RWPE1 (cell line): ENCODE measurements at places on chromosomes 11 and 22.

GRCh38 chr11:27159335-27159679, 118.7 kb downstream of the BBOX1 start:
- DNase-seq: no peak

- peak; percentile 77 for DNase-seq
These were observed 3.9 kb downstream of the JOSD1 start for GRCh38 chr22:38696606-38697424.

DNA sequence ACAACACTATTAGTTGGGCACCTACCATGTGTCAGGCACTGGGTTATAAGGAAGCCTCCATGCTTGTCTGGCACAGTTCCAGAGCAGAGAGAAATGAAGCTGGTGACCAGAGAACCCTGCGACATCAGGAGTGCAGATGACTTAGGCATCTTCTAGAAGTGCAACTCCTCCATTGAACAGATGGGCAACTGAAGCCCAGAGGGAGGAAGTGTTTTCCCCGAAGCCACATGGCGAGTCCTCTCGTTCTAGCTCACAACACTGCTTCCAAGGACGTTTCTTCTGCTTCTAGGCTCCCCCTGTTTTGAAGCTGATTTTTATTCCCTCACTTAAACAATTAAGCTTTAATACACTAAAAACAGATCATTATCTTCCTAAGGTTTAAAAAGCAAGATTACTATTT, 109.8 kb upstream of the SYT13 start:
- no peak for DNase-seq

DNA sequence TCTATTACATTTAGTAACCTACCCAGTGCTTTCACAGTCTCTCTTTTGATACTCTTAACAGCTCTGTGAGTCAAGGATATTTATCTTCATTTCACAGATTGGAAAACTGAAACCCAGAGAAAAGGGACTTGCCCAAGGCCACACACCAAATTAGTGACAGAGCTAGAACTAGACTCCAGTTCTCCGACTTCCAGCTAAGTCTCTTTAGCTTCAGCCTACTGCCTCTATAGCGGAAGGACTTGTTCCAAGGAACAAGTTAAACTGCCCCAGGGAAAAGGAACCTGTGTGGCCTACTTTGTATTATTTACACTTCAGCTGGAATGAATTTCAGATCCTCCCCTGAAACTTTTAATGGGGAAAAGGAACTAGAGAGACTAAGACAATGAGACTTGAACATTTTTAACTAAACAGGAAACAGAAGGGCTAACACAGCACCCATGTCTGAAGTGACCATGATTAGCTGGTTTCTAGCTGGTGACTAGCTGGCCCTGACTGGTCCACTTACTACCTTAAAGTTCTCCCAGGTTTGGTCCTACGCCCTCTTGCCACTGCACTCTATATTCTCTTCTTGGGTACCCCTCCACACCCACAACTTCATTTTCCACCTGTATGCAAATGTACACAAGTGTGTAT, 1.3 kb downstream of the LRRC51 start:
- DNase-seq: no peak

DNA sequence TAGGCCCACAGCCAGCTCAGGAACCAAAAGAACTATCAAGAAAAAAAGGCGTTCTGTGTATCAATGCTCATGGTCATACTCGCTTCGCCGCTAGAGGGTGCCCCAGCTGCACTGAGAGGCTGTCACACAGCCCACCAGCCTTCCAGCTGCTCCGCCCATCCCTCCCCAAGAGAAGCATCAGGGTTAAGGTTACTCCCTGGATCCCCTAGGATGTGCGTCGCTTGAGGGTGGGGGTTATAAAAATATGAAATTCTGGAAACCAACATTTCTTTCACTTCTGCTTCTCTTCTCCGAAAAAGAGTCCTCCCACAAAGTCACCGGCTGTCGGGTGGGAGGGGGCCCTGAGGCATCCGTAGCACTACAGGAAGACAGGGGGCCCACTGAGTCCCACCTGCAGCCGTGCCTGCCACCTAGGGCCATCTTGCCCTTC, 1.7 kb downstream of the CBX6 start:
- DNase-seq: peak; percentile 59

DNA sequence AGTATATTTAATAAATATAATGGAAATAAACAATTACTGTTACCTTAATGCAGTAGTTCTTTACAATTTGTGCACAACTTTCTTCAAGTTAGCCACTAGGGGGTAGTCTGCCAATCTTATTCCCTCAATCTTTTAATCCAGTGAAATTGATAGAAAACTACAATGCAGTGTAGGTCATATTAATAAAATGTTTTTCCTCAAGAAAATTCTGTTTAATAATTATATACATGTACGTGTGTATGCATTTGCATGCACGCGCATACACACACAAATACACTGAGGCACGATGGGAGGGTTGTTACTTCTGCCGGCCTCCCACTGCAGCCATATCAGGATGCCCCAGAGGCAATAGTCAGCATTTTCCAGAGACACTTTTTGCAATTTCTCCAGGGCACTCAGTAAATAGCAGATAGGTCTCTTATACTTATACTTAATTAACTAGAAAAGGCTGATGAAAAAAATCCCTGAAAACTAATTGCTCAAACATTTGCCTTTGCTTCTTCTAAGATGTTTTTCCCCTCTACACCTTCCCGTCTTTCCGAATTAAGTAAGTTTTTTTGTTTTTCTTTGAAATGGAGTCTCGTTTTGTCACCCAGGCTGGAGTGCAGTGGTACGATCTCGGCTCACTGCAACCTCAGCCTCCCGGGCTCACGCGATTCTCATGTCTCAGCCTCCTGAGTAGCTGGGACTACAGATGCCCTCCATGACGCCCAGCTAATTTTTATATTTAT, 3.1 kb downstream of the GAB2 start:
- no peak for DNase-seq

DNA sequence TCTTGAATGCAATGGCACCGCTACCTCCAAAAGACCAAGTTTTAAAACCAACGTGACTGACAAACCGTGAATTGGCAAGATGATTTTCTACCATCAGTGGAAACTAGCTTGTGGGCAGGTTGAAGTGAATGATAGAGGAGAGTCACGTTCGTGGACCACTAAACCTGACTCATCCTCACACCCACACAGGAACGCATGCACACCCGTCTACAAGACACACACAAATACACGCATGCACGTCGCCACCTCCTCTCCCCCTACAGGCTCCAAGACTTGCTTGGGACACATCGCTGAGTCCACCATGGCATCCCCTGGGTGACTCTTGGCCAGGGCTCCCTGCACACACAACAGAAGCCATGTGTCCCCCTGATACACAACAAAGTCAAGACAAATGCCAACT, 14.4 kb downstream of the TMPRSS6 start:
- DNase-seq: no peak

- DNase-seq: no peak
These were observed 604.0 kb upstream of the ANO3 start for GRCh38 chr11:25727944-25728343.

- no peak for DNase-seq
These were observed at the start of gene NCF4 for GRCh38 chr22:36860821-36861659. NCF4 (plus strand) TSS chr22:36861006; CDS start chr22:36861172, 166 bp downstream.

DNA sequence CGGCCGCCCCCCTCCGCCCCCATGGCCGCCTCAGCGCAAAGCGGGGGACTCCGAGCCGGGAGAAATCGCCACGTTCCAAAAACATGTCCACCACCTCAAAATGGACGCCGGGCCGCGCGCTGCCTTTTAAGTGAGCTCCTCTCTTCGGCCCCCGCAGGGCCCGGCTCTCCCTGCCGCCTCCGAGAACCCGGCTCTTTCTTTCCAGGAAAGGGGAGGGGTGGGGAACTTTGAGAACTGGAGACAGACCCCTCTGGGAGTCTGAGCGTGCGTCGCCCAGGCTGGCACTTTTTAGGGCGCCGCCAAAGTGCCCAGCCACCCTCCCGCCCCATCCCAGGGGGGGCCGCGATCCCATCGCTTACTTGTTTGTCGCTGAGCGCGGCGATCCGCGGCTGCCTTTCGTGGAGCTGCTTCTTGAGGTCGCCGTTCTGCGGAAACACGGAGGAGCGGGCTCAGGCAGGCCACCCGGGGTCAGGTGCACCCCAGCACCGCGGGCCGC, 1.6 kb downstream of the PHF21B start:
- DNase-seq: no peak

DNA sequence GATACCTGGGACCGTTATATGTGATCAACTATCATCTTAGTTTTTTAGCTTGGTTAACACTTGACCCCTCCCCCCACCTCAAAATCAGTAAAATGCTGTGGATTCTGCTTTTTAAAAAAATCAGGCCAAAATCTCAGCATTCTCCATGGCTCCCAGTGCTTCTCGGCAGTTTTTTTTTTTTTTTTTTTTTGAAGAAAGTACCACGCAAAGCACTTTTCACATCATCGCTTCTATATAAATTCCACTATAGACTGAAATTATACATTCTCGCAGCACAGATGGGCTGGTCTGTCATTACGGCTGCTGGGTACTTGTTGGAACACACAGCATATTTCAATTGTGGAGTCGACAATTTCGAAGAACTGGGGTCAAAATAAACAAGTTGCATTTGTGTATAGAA, 67.7 kb upstream of the PPARA start:
- no peak for DNase-seq

GRCh38 chr11:117621226-117621625, 175.8 kb downstream of the DSCAML1 start:
- DNase-seq: no peak

GRCh38 chr11:10305262-10305963, 540 bp downstream of the ADM start:
- DNase-seq: no peak

DNA sequence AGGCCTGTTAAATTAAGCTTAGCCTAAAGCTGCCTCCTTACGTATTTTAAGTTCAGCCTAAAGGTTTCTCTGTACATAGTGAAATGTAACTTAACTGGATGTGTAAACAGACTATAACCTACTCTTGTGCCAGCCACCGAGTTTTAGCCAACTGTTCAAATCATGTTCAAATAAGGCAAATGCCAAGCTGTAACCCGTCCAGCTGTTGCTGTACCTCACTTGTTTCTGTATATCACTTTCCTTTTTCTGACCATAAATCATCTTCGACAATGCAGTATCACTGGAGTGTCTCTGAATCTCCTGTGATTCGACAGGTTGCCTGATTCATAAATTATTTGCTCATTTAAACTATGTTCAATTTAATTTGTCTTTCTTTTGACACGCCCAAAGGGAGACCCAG, 4.0 kb upstream of the PLAAT5 start:
- DNase-seq: no peak

DNA sequence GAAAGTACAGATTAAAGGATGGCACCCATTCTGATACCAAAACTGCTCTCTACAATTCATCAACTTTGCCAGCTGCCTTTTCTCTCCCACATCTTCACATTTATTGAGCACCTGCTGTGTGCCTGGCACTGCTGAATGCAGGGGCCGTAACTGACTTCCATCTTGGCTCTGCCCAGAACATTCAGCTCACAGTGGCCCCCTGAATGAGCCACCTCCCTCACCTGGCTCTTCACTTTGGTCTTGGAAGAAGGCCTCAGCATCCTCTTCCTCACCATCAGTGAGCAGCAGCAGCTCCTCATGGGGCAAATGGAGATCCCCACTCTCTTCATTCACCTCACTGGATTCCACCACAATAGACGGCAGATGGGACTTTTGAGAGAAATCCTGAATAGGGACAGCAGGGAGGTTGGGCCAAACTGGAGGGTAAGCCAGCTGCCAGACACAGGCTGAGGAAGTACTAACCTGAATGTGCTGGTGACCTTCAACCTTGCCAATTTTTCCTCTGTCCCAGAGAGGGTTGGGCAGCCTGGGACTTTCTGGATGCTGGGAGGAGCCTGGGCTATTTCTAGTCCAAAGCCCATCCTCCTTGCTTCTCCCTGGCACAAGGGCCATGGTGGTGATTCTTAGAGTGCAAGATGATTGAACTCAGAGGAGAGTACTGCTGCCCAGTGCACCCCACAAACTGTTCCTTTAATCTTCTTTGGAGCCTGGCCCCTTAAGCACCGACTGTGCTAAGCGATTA, 1.9 kb upstream of the UQCC3 start:
- DNase-seq: no peak

DNA sequence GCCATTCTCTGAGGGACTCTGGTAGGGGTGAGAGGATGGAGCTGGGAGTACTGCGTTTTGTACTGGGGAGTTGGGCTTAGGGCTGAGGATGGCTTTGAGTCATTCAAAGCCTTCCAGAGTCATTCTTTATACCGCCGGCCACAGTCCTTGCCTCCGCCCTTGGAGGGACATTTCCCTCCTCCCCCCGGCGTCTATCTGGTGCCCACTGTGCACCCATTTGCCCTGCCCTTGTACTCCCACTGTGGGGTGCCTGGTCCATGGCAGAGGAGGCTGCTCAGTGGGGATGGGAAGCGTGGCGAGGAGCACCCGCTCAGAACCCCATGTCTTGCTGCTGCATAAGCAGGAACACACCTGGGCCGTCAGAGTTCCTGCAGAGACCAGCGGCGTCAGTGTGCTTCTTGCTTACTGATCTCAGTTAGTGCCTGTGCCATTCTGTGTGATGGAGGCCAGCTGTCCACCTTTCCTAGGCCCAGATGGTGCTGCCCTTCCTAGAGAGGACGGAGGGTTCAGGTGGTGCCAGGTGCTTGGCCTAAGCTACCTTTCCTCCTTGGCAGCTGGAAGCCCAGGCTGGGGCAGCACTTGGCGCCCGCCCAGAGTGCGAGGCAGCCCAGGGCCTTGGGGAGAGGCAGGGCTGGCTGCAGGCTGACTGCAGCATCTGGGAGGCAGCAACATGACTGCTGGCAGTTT, 23.3 kb upstream of the TMEM191C start:
- no peak for DNase-seq

DNA sequence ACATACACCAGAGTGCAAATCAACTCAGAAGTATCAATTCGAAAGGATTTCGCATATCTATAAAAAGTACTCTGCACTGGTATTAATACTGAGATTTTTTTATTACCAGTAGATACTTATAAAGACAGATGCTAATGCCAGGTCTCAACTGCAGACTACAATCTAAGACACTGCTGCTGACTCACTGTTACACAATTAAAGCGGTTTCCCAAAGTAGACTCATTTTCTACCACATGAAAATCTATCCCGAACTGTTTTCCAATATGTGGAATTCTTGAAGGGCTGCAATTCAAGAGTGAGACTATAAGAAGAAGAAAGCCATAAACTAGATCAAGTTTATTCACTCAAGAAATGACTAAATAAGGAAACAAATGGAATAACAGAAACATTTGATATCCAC, 57.2 kb upstream of the ARHGAP32 start:
- DNase-seq: peak; percentile 46

DNA sequence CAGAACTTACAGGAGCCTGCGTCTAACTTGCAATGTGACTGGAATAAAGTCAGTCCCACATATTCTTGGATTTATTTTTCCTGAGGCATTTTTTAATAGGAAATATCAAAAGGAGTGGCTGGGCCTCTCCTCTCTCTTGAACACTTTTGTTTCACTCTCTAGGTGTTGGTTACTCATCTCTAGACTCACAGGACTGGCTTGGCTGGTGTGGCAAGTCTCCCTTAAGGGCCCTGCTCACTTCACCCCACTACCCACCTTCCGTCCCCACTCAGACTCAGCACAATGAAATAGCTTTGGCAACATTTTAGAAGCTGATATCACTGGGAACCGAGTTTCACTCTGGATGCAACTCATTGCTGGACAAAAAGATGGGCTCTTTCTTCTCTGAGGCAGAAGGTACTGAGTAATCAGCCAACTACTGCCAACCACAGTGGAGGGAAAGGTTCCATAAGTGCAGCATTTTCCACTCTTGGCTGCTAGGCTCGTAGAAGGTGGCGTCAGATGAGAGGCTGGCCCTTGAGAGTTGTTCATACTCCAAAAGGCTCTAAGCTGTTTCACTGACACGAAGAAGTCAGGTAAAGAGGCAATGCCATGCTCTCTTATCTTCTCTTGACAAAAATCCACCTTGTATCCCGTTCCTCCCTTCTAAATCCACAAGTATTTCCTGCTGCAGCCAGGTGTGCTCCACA, 390.6 kb downstream of the SOX6 start:
- DNase-seq: peak; percentile 26

GRCh38 chr11:110837603-110838002, 125.4 kb upstream of the ARHGAP20 start:
- no peak for DNase-seq
